ENCODE measurements at places on chromosomes 12 and 14. TPM values are rescaled to one million over a fixed set of nuclear protein-coding genes. Genes with fewer than 3 reads are reported as not detected.

The PZP gene
- 2.7 TPM for total RNA-seq

DNA sequence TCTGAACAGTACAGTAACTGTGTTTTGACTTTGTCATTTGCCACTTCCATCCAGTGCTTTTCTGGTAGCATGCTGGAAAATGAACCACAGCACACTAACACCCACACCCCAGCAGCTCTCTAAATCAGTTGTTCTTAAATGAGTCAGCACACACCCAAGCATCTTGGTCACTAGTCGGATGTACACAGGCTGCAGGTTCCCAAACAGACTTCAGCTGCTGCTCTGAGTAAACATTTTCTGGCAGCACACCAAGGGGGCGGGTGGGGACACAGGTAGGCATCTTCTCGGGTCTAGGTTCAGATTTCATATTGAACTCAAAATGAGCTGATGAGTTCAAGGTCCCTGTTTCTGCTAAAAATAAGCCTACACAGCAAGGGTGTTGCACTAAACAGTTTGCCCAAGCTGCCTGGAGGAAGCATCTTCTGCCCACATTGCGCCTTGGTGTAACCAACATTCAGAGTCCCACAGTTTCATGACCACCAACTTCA lies 39.8 kb downstream of the IFNG start:
- no peaks in the 10 kb centered on the region for H3K36me3 ChIP-seq
- no peak for DNase-seq
- no peaks in the 10 kb centered on the region for H3K4me1 ChIP-seq
- no peaks in the 10 kb centered on the region for H3K27me3 ChIP-seq
- no peak overlapping the region for H3K27ac ChIP-seq

The TOMM20L gene
- not detected for total RNA-seq

The PRR4 gene
- total RNA-seq = 1.7 TPM

DNA sequence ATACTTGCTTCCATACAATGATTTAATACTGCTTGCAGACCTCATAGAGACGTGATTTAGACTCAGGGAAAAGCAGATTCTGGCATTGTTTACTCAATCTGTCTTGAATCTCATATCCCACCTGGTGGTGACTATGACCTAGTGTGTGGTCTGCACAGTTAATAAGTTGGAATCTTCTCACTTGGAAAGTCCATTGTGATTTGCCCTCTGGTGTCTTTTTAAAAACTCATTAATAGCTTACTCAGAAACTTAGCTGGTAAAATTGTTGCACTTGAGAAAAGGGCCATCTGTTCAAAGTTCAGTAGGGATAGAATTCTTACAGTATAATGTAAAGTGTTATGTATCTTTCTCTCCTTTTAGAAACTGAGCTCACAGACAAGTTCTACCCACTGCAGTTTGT lies 106.0 kb downstream of the PELI2 start:
- no peak for DNase-seq
- H3K4me3 ChIP-seq = no peak overlapping the region
- peaks cover 19% of the 10 kb centered on the region for H3K4me1 ChIP-seq
- H3K27ac ChIP-seq = no peak overlapping the region

GRCh38 chr12:27797301-27798025 lies 17.4 kb upstream of the MANSC4 start:
- no peak for DNase-seq
- no peak overlapping the region for H3K4me3 ChIP-seq
- H3K36me3 ChIP-seq = peaks cover 59% of the 10 kb centered on the region

The PIP4K2C gene
- 28.6 TPM for total RNA-seq

DNA sequence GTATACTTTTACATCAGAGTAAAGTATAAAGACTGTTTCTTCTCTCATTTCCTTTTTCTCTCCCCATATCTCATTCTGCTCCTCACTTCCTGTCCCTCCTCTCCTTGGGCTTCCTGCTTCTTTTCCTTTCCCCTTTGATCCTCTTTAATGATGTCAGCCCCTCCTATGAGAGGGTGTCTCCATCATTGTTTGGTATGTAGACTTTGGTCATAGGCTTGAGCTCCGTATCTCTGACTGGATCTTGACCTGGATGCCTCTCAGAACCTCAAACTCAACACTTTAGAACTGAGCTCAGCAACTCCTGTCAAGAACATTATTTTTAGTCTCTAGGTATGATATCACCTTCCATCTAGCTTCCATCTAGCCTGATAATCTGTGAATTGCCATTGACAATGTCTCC lies 50.3 kb downstream of the AKAP6 start:
- no peaks in the 10 kb centered on the region for H3K36me3 ChIP-seq
- H3K27me3 ChIP-seq = no peaks in the 10 kb centered on the region
- no peak for DNase-seq

The GARIN6 gene
- total RNA-seq = not detected

- H3K27ac ChIP-seq = peak overlapping the region; percentile 83
- H3K4me3 ChIP-seq = peak overlapping the region; percentile 65
- H3K27me3 ChIP-seq = peaks cover 4% of the 10 kb centered on the region
- DNase-seq = no peak
- H3K4me1 ChIP-seq = peaks cover 19% of the 10 kb centered on the region
Measured at GRCh38 chr12:57603815-57604453, 690 bp upstream of the DTX3 start.

The CISTR gene
- not detected for total RNA-seq

DNA sequence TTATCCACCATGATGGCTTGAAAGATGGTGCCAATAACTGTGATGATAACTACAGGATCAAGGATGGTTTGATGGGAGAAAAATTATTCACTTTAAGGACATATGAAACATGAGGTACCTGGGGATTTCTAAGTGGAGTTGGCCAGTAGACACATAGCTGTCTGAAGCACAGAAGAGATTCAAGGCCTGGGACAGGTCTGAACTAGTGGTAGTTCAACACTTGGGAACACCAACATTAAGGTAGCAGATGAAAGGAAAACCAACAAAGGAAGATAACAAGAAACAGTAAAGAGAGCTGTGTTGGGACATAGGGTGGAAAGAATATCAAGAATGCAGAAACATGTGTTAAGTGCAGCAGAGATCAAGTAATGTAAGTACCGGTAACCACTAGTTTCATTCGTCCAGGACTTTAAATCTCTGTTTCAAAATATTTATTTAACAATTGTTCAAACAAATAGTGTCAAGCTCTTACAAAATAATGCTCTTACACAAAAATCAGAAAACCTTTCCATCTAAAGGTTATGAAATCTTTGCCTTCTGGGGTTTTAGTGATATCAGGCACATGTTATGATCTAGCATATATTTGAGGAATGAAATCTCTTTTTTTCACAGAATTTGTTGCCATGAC lies 104.7 kb downstream of the ST8SIA1 start:
- no peak overlapping the region for H3K27ac ChIP-seq
- no peaks in the 10 kb centered on the region for H3K36me3 ChIP-seq
- no peak overlapping the region for H3K4me3 ChIP-seq
- no peaks in the 10 kb centered on the region for H3K27me3 ChIP-seq
- H3K4me1 ChIP-seq = peaks cover 6% of the 10 kb centered on the region
- DNase-seq = no peak

The PLEKHG7 gene
- 1.6 TPM for total RNA-seq

GRCh38 chr12:123089140-123089539 lies 61.8 kb downstream of the PITPNM2 start:
- H3K27ac ChIP-seq = no peak overlapping the region
- H3K36me3 ChIP-seq = no peaks in the 10 kb centered on the region
- H3K27me3 ChIP-seq = no peaks in the 10 kb centered on the region

DNA sequence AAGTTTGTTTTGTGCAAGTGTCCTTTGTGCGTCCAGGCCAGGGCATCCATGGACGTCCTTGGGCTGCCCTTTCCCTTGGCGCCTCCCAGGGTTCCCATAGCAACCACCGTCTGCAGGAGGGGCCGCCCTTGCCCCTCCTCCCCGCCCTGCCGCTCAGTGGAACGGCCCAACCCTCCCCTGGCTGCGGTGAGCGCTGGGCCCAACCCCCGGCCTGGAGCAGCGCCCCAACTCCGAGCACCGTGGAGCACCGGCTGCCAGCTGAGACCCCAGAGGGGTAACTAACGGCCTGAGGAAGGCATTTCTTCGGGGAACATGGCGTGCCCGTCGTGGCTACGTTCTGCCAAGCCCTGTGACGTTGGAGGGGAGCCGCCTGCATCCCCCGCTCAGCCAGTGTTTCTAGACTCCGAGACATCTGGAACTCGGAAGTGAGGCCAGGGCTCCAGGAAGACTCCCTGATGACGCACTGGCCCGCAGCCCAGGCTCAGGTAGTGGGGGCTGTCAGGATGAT lies 5.3 kb upstream of the ACACB start:
- peaks cover 50% of the 10 kb centered on the region for H3K4me1 ChIP-seq
- H3K36me3 ChIP-seq = peaks cover 27% of the 10 kb centered on the region
- no peaks in the 10 kb centered on the region for H3K27me3 ChIP-seq
- peak overlapping the region; percentile 66 for H3K4me3 ChIP-seq
- DNase-seq = peak; percentile 90

- no peak overlapping the region for H3K4me3 ChIP-seq
- H3K4me1 ChIP-seq = peaks cover 28% of the 10 kb centered on the region
- no peak overlapping the region for H3K27ac ChIP-seq
- peak; percentile 36 for DNase-seq
Measured at GRCh38 chr12:52204931-52205505, 13.2 kb upstream of the KRT80 start.

The RABGGTA gene
- total RNA-seq = 50.4 TPM

- no peaks in the 10 kb centered on the region for H3K27me3 ChIP-seq
- DNase-seq = no peak
- H3K4me3 ChIP-seq = no peak overlapping the region
- no peaks in the 10 kb centered on the region for H3K36me3 ChIP-seq
Measured at GRCh38 chr12:91922139-91922538, 223.5 kb downstream of the BTG1 start.

DNA sequence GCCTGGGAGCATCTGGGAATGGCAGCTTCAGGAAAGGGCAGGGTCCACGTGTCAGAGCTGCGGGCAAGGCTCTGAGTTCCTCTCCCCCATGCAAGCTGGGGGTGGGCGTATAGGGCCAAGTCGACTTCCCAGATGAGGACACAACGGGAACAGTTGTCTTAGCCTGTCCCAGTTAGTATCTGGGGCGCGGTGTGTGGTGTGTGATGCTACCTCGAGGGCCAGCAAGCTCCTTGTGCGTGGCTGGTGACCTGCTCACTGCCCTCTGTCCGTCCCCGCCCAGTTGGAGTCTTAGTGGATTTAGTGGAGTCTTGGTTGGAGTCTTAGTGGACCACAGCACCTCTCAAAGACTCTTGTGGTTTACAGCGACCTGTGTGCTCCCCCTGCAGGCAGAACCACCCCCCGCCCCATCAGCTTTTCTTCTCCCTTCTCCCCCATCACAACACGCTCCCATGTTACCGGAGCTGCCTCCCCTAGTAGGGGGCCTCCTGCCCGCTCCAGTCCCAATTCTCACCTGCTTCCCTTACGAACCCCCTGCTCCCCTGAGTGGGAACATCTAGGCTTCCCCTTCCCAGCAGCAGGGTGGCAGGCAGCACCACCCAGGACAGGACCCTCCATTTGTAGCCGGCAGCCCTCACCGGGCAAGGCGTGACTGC lies 8.7 kb downstream of the ASPG start:
- peaks cover 6% of the 10 kb centered on the region for H3K4me1 ChIP-seq
- H3K27ac ChIP-seq = no peak overlapping the region
- H3K36me3 ChIP-seq = no peaks in the 10 kb centered on the region
- peak; percentile 40 for DNase-seq

The NXPH4 gene
- total RNA-seq = not detected

DNA sequence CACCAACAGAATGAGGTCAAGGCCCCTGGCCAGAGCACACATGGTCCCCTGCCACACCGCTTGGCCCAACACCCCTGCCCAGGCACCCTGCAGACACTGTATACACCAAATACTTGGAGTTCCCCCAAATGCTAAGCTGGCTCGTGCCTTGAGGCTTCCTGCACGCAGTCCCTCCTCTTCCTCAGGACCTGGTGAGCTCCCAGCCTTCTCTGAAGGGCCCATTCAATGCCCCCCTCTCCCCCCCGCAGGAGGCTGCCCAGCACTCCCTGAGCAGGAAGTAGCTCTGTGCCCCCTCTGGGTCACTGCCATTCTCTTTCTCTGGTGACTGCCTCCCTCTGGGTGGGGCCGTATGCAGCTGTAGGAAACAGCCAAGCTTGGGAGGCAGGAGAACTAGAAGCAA lies 75.3 kb downstream of the ITPK1 start:
- H3K36me3 ChIP-seq = no peaks in the 10 kb centered on the region
- no peak for DNase-seq
- no peak overlapping the region for H3K4me3 ChIP-seq
- peaks cover 83% of the 10 kb centered on the region for H3K4me1 ChIP-seq

GRCh38 chr12:95723693-95724384 lies 66.7 kb downstream of the NTN4 start:
- H3K4me1 ChIP-seq = no peaks in the 10 kb centered on the region
- no peak overlapping the region for H3K4me3 ChIP-seq
- no peak for DNase-seq
- no peaks in the 10 kb centered on the region for H3K36me3 ChIP-seq

The KRT78 gene
- not detected for total RNA-seq

GRCh38 chr12:132018193-132018916 lies 68.6 kb downstream of the EP400 start:
- H3K27ac ChIP-seq = no peak overlapping the region
- H3K4me1 ChIP-seq = no peaks in the 10 kb centered on the region
- no peaks in the 10 kb centered on the region for H3K27me3 ChIP-seq
- no peak overlapping the region for H3K4me3 ChIP-seq

DNA sequence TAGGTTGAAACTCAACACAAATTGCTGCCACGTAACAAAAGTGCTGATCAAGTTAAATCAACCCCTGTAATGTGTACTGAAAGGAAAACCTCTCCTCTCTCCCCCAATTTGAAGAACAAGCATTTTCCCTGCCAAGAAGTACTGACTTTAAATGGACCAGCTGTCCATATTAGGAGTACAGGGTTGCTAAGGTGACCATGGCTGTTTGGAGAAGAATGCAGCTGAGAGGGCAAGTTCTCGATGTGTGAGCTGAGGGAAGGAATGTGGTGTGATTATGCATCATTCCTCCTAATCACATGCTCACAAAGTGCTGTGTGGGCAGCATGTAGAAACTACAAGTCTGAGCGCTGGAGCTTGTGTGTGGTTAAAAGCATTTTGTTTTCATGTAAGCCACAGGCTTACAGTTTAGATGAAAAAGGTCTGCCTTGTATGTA lies 50.9 kb upstream of the CCT2 start:
- no peak overlapping the region for H3K4me3 ChIP-seq
- peak; percentile 39 for DNase-seq
- peaks cover 15% of the 10 kb centered on the region for H3K36me3 ChIP-seq

- peaks cover 94% of the 10 kb centered on the region for H3K4me1 ChIP-seq
- DNase-seq = no peak
- peak overlapping the region; percentile 94 for H3K27ac ChIP-seq
- no peak overlapping the region for H3K4me3 ChIP-seq
- H3K27me3 ChIP-seq = no peaks in the 10 kb centered on the region
- no peaks in the 10 kb centered on the region for H3K36me3 ChIP-seq
Measured at GRCh38 chr14:77041881-77042545, 13.5 kb upstream of the IRF2BPL start.

The CLEC2A gene
- total RNA-seq = not detected

GRCh38 chr12:117102800-117103181 lies 3.6 kb upstream of the TESC start:
- H3K4me3 ChIP-seq = no peak overlapping the region
- peaks cover 30% of the 10 kb centered on the region for H3K27me3 ChIP-seq
- no peaks in the 10 kb centered on the region for H3K36me3 ChIP-seq
- H3K4me1 ChIP-seq = peaks cover 15% of the 10 kb centered on the region
- no peak for DNase-seq

GRCh38 chr12:60101715-60102114 lies 505.9 kb downstream of the SLC16A7 start:
- no peak for DNase-seq
- H3K36me3 ChIP-seq = no peaks in the 10 kb centered on the region
- H3K27ac ChIP-seq = no peak overlapping the region
- H3K4me3 ChIP-seq = no peak overlapping the region
- H3K27me3 ChIP-seq = no peaks in the 10 kb centered on the region
- no peaks in the 10 kb centered on the region for H3K4me1 ChIP-seq

GRCh38 chr14:39122330-39123138 lies 8.4 kb downstream of the GEMIN2 start:
- no peak for DNase-seq
- no peaks in the 10 kb centered on the region for H3K27me3 ChIP-seq
- no peaks in the 10 kb centered on the region for H3K4me1 ChIP-seq
